Stimulated activated CD8-positive, alpha-beta memory T cell treated with anti-CD3 and anti-CD28 coated beads, Interleukin-7, amount 100 ng/mL, for 24 hours (primary cell): ENCODE measurements at places on chromosomes 11 and 22.

- no peak for DNase-seq
Measured at GRCh38 chr11:45815747-45816146, 10.8 kb downstream of the SLC35C1 start.

DNA sequence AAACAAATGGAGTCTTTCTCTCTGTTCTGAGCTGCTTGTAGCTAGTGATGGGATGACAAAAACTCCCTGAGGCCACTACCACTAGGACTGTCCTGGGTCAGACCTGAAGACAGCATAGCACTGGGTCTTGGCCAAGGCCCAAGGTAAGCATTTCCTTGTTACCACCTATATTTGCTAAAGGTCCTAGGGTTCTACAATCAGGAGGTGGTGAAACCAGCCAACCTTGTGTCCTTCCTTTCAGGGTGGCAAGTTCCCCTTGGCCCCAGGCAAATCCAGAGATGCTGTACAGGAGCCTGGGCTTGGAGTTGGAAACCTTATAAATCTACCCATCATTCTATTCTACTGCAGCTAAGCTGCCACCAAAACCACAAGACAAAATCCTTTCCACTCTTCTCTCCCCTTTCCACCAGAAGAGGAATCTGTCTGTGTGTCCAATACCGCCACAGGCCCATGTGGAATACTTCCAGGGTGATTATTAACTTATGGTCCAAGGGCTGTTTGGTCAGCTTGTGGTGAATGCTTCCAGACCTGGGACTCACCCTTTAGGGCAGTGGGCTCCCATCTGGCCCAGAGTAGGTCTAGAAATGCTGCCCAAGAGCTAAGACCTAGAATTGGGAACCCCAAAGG lies 16.8 kb downstream of the SLC22A25 start:
- no peak for DNase-seq

DNA sequence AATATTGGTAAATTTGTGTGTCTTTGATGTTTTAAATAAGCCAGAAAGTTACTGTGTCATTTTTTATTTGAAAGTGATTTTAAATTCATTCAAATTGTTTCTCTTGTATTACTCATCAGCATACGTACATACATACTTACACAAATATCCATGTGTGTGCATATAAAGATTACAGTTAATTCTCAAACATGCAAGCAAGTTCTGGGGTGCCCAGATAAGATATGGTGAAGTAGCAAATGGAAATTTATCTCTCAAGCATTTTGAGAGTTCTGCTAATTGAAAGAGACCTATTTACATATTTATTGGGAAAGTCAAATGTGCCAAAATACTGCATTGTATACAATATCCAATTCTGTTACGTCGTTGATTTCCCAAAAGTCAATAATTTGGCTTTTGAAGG lies 1024.0 kb upstream of the CNTN5 start:
- no peak for DNase-seq

DNA sequence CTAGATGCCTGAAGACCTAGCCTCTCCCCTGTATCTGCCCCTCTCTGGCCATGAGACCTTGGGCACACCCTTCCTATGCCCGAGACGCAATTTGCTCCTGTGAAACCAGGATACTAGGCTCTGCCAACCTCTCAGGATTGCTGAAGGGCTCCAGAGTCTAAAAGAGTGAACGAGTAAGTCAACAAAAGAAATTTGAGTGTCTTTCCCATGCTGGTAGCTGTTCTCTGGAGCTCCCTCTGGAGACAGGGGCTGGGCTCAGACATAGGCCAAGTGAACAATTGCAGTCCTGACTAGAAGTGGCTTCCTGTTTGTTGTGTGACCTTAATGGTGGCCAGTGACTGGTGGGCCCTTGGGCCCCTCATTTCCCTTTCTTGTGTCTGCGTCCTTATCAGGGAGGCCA lies 189.0 kb upstream of the NARS2 start:
- DNase-seq = no peak

DNA sequence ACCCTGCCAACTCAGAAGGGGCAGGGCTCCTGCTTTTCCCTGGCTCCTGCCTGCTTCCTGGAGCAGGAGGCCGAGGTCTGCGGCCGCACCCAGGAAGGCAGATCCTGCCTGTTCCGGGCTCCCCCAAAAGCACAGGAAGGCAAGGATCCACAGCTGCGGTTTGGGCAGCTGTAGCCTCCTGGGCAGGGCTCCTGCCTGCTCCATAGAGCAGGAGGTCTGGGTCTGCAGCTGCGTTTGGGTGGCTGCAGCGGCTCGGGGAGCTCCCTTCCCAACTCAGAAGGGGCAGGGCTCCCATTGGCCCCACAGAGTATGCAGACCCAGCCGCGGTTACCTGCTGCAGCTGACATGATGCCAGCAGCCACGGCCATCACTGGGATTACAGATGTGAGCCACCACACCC lies 5.5 kb downstream of the UPK2 start:
- DNase-seq = no peak

DNA sequence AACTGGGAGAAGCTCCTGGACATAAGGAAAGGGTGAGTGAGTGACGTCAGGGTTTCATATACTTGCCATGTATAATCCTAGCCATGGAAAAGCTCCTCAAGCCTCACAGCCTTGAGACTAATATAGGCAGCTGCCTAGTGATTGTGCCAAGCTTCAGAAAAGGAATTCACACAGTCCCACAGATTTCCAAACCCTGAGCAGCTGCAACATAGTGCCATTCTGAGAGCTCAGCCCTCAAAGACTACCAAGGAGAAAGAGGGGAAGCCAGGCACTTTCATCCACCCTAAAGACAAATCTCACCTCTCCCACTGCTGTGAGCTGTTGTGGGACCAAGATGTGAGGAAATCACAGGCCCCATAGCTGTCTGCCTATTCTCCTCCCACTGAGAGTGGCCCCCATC lies 707.9 kb upstream of the ANO5 start:
- DNase-seq = no peak

GRCh38 chr11:80993536-80993935 lies 1552.7 kb upstream of the TENM4 start:
- DNase-seq = no peak

- DNase-seq = no peak
Measured at GRCh38 chr11:119750056-119750455, 21.1 kb upstream of the NECTIN1 start.

DNA sequence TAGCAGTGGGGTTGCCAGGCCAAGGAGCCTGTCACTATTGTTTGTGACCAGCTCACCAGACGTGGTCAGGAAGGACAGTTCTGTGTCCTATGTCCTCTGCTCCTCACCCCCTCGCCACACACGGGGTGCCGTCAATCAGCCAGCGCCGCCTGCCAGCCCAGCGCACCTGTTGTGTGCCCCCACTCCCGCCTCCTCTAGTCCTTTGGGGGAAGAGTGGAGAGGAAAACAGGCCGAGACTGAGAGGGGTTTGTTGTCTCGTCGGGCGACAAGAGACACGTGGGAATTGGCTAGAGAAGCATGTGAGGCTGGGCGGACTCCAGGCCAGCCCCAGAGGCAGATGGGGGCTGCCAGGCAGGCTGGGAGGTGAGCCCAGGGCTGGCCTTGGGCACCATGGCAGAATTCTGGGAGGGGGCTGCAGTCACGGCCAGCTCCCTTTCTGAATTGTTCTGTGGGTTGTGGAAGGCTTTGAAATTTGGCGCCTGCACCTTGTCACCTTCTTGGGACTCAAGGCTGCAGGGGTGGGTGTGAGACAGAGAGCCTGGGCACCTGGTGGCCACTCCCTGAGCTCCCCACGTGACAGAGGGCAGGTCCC lies 3.1 kb upstream of the KCNQ1OT1 start:
- no peak for DNase-seq

DNA sequence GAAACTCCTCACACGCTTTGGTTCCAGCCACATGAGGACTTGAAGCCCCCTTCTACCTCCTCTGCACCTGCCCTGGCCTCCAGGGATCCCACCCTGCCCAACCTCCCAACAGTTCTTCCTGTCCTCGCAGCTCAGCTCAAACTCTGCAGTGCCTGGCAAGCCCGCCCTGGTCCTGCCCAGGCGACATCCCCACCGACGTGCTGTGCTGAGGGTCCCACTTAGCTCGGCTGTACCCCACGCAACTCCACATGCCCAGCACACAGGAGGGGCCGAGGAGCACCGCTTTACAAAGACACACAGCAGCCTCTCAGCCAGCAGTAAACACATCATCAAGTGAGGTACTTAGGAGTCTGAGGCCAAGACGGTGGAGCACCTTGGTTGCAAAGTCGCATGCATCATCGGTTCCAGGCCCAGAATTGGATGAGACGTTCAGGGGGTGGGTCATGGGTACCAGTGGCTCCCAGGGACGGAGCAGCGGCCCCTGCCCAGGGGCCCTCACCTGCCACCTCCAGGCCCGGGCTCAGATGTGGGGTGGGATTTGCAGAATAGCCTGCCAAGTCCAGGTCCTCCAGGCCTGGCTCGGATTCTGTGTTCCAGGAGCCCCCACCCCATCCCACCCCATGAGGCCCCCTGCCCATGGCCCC lies 72.6 kb downstream of the CELSR1 start:
- no peak for DNase-seq

DNA sequence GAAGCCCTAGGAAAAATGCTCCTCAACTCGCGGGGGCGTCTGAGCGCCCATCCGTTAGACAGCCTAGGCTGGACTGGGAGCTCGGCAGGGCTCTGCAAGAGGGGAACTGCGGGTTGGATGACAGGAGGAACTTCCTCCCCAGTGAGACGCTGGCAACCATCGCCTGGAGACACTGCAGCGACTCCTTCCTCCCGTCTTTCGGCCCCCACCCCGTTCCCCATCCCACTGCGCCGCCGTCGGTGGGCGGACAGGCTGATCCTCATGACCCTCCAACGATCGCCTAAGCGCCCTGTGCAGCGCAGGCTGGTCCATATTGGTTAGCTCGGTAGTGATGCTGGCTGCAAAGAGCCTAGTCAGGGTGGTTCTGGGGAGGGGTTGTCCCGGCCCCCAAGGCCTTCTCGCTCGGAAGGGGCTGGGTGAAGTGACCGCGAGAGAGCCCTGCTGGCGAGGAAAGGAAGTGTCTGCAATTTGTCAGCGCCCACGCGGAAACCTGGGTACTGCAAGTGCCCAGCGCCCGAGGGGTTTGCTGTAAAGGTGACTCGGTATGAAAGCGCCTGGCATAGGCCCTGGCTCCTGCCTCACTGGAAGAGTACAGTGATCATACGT lies 638 bp downstream of the NRGN start:
- no peak for DNase-seq

DNA sequence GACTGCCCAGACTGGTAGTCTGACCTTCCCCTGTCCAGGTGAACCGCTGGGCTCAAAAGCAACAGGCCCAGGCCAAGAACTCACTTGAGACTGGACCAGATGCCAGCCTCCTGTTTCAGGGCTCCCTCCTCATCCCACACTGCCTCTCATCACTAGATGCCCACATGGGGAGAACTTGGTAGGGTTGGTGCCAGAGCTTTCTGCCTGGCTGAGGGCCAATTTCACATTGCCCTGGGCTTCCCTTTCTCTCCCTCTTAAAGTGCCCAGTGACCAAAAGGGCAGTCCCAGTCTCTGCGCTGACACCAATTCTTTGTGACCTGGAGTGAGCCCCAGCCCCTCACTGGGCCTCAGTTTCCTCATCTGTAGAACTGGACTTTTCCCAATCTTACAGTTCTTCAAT lies 41.7 kb downstream of the C11orf58 start:
- DNase-seq = no peak

GRCh38 chr22:44802071-44802700 lies 49.8 kb downstream of the ARHGAP8 start:
- DNase-seq = no peak
